ENCODE measurements at places on chromosomes 7 and 10.

- DNase-seq, result no peak
Measured at GRCh38 chr7:55350281-55350680, 14.9 kb upstream of the LANCL2 start.

DNA sequence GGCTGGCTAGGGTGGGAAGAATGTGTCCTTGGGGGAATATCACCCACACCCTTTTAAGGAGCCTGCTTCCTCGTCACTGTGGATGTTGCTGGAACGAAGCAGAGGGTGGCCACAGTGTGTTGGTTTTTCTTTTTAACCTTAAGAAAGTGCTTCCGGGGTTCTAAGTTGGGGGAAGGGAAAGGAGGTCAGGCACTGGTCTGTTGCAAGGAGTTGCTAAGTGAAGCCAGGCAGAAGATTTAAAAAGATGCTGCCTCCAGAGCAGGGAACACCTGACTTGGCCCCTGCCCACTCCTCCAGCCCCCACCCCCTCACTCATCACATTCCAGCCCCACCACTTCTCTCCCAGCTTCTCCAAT, 213.1 kb downstream of the EMX2 start:
- no peak for DNase-seq

DNA sequence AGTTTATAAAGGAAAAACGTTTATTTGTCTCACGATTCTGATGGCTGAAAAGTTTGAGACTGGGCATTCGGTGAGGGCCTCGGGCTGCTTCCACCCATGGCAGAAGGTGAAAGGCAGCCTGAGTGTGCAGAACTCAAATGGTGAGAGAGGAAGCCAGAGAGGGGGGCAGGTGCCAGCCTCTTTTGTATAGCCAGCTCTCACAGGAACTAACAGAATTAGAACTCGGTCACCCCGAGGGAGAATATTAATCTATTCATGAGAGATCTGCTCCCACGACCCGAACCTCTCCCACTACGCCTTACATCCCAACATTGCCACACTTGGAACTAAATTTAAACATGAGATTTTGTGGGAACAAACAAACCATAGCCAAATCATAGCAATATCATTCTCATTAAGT, 112.6 kb downstream of the ZPBP start:
- peak; percentile 33 for DNase-seq

GRCh38 chr10:75334720-75335119, 66.8 kb downstream of the ZNF503 start:
- no peak for DNase-seq

- DNase-seq, result no peak
Measured at GRCh38 chr7:15820319-15820718, 133.8 kb upstream of the MEOX2 start.

DNA sequence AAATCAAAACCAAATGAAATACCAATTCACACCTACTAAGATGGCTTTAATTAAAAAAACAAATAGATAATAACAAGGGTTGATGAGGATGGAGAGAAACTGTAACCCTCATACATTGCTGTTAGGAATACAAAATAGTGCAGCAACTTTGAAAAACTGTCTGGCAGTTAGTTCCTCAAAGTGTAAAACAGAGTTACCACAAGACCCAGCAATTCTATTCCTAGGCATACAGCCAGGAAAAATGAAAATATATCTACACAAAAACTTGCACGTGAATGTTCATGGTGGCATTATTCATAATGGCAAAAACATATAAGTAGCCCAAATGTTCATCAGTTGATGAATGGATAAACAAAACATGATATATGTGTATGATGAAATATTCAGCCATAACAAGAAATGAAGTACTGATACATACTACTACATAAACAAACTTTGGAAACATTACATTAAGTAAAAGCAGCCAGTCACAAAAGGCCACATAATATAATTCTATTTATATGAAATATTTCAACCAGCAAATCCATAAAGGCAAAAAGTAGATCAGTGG, 83.5 kb downstream of the BRAF start:
- no peak for DNase-seq

DNA sequence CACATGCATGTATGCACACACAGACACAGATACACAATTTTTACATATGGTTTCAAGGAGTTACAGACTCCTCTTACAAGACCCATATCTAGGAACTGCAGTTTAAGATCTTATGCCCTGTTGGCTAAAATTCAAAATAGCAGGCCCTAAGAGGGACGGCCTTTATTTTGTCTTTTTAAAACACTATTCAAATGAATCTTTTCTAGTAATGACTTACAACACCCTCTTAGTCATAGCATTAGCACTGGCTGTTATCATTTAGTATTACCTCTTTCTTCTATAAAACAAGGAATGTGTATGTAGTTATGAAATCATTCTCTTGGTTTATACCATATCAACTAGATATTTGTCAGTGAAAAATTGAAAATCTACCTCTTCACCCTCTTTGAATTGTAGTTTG, 15.3 kb downstream of the PAPSS2 start:
- DNase-seq, result no peak

- DNase-seq, result no peak
Measured at GRCh38 chr10:52631146-52631545, 141.4 kb downstream of the MBL2 start.
